ENCODE measurements at places on chromosomes 3 and 15. TPM values are rescaled to one million over a fixed set of nuclear protein-coding genes. Genes with fewer than 3 reads are reported as not detected.

Gene GABRR3
- not detected for total RNA-seq

Gene P2RY13
- total RNA-seq = not detected

Gene SLC26A6
- total RNA-seq = 57.4 TPM

Gene NR2C2
- 37.7 TPM for total RNA-seq

Gene TM4SF1
- total RNA-seq = not detected

Gene CACNA2D3
- total RNA-seq = 0.34 TPM

Gene RETNLB
- total RNA-seq = not detected

Gene CDHR4
- 0.12 TPM for total RNA-seq

Gene RARB
- 1.9 TPM for total RNA-seq

Gene MYRIP
- total RNA-seq = 0.48 TPM

Gene WNT7A
- total RNA-seq = 8.4 TPM

Gene SYNM
- total RNA-seq = 3.5 TPM

Gene CHRNB4
- 4.1 TPM for total RNA-seq

Gene CAMK2N2
- 5.6 TPM for total RNA-seq

Gene GABRB3
- 23.7 TPM for total RNA-seq

Gene MINAR1
- total RNA-seq = 1.9 TPM

Gene PRRT3
- 5.7 TPM for total RNA-seq

Gene GCHFR
- 9.1 TPM for total RNA-seq

Gene NEK10
- total RNA-seq = 1.6 TPM

Gene DCUN1D1
- 57.6 TPM for total RNA-seq

Gene TMIE
- not detected for total RNA-seq

Gene XCR1
- not detected for total RNA-seq

Gene AMT
- total RNA-seq = 14.0 TPM

Gene TRH
- total RNA-seq = 0.36 TPM

Gene GRIP2
- 3.2 TPM for total RNA-seq

Gene ETV5
- 63.4 TPM for total RNA-seq

Gene MUC20
- total RNA-seq = 2.3 TPM

Gene GPR156
- 2.4 TPM for total RNA-seq

Gene SGO1
- total RNA-seq = 33.3 TPM

Gene ISLR
- 2.6 TPM for total RNA-seq

Gene SPTBN5
- 1.1 TPM for total RNA-seq

Gene WDR93
- total RNA-seq = not detected

Gene NOX5
- not detected for total RNA-seq

Gene GP5
- 0.09 TPM for total RNA-seq

Gene SRGAP3
- 58.4 TPM for total RNA-seq

Gene UROC1
- not detected for total RNA-seq

Gene SLC22A13
- 0.41 TPM for total RNA-seq

Gene ERC2
- 12.2 TPM for total RNA-seq

Gene GOLGA6L7
- total RNA-seq = not detected

Gene AGBL1
- total RNA-seq = 0.05 TPM

Gene LDHAL6B
- not detected for total RNA-seq

Gene PLEKHO2
- 18.9 TPM for total RNA-seq

Gene ANP32A
- 355 TPM for total RNA-seq

Gene NMB
- total RNA-seq = 4.0 TPM

Gene ADCY5
- 2.2 TPM for total RNA-seq

Gene VWA5B2
- total RNA-seq = 0.36 TPM

Gene TTBK2
- total RNA-seq = 25.4 TPM

Gene SLC28A2
- total RNA-seq = not detected

Gene PAQR5
- 0.21 TPM for total RNA-seq

Gene APOD
- total RNA-seq = 1.1 TPM

Gene TRPM1
- total RNA-seq = not detected

Gene APPL1
- total RNA-seq = 28.9 TPM

Data from neural crest cell (in vitro differentiated cells).